Thymus (tissue), 14 donors: ENCODE measurements at places on chromosomes 4 and X. TPM values are rescaled to one million over a fixed set of nuclear protein-coding genes. Genes with fewer than 3 reads are reported as not detected.

Gene RBM46
- 0.16 TPM for polyA plus RNA-seq

Gene DCAF12L2
- polyA plus RNA-seq = 0.14 TPM

Gene DUSP21
- polyA plus RNA-seq = not detected

Gene GUCY1A1
- polyA plus RNA-seq = 2.9 TPM

Gene LINC00632
- polyA plus RNA-seq = 3.9 TPM

Gene SLC9B1
- polyA plus RNA-seq = 2.4 TPM

Gene NDNF
- polyA plus RNA-seq = 2.8 TPM

Gene MAGEB2
- polyA plus RNA-seq = 0.05 TPM

Gene RNF113A
- 34.3 TPM for polyA plus RNA-seq

Gene EGFL6
- 0.73 TPM for polyA plus RNA-seq

Gene FGFBP1
- polyA plus RNA-seq = 0.57 TPM

Gene CT45A3
- polyA plus RNA-seq = 0.16 TPM

Gene ENAM
- 0.07 TPM for polyA plus RNA-seq

Gene PNCK
- 2.4 TPM for polyA plus RNA-seq

Gene PDHA2
- polyA plus RNA-seq = not detected

Gene MAP7D2
- polyA plus RNA-seq = 4.4 TPM

Gene TEX11
- 0.05 TPM for polyA plus RNA-seq

Gene PSAPL1
- polyA plus RNA-seq = 0.64 TPM

Gene IGSF1
- 0.89 TPM for polyA plus RNA-seq

Gene CLDN2
- 0.05 TPM for polyA plus RNA-seq

Gene NPY5R
- 0.14 TPM for polyA plus RNA-seq

Gene SPARCL1
- polyA plus RNA-seq = 229 TPM

Gene ARSJ
- polyA plus RNA-seq = 1.1 TPM

Gene PORCN
- 6.1 TPM for polyA plus RNA-seq

Gene DHX15
- 98.3 TPM for polyA plus RNA-seq

Gene PCDH18
- polyA plus RNA-seq = 1.7 TPM

Gene LGI2
- polyA plus RNA-seq = 2.1 TPM

Gene LRCH2
- polyA plus RNA-seq = 0.98 TPM

Gene TGIF2LX
- not detected for polyA plus RNA-seq

Gene ODAPH
- 0.21 TPM for polyA plus RNA-seq

Gene KLHL15
- polyA plus RNA-seq = 5.8 TPM

Gene MAGEA8
- 0.07 TPM for polyA plus RNA-seq

Gene PDGFC
- 13.1 TPM for polyA plus RNA-seq

Gene SYP
- 3.6 TPM for polyA plus RNA-seq

Gene GABRG1
- 0.02 TPM for polyA plus RNA-seq
